ENCODE measurements at places on chromosomes 6 and 20.
A peak's percentile ranks its signal among the peaks of the same experiment; 100 is the strongest.

GRCh38 chr6:109182578-109182977, 87.3 kb downstream of the CEP57L1 start:
- no peak for DNase-seq

- DNase-seq, result peak; percentile 24
These were observed 417 bp downstream of the NFATC2 start for GRCh38 chr20:51542033-51542570.

DNA sequence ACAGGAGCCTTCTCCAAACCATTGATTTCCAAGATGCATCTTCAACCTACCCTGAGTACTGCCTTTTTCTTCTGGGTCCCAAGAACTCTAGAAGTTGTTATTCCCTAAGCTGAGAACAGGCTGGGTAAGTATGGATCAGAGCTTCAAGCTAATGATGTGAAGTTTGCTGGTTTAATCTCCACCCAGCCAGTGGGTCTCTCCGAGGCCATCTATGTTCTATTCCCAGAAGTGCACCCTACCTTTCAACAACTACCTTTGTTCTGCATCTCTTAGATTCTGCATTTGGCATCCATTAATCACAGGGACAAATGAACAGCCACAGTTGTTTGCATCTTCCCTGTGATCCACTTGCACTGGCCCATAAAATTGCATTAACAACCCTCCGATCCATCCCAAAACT, 246.2 kb downstream of the HIVEP2 start:
- no peak for DNase-seq

DNA sequence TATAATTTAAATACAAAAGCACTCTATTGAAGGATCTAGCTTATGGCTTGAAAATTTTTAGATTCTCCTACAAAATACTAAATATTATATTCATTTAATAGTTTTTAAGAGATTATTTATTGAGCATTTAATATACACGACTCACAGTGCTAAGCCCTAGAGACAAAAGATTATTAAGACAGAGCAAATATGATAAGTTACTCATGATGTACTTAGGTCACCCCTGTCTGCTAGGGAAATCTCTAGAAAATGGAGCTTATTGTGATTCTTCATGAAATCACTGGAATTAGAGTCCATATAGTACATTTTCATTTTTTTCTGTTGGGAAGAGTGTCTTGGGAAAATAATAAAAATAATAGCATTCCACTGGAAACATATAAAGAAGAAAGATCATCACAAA, 37.8 kb downstream of the BEND6 start:
- DNase-seq, result no peak

GRCh38 chr6:43376551-43376981, 7.1 kb upstream of the ZNF318 start:
- no peak for DNase-seq

- DNase-seq, result no peak
These were observed 8.0 kb upstream of the KCNK16 start for GRCh38 chr6:39330476-39330875.

GRCh38 chr6:25166955-25167748, 112.0 kb upstream of the CARMIL1 start:
- no peak for DNase-seq

All from stimulated activated naive CD4-positive, alpha-beta T cell (primary cell).